ENCODE measurements at places on chromosomes 7 and 10. TPM values are rescaled to one million over a fixed set of nuclear protein-coding genes. Genes with fewer than 3 reads are reported as not detected.
A peak's percentile ranks its signal among the peaks of the same experiment; 100 is the strongest.

The ITGA8 gene
- 1.1 TPM for polyA plus RNA-seq

DNA sequence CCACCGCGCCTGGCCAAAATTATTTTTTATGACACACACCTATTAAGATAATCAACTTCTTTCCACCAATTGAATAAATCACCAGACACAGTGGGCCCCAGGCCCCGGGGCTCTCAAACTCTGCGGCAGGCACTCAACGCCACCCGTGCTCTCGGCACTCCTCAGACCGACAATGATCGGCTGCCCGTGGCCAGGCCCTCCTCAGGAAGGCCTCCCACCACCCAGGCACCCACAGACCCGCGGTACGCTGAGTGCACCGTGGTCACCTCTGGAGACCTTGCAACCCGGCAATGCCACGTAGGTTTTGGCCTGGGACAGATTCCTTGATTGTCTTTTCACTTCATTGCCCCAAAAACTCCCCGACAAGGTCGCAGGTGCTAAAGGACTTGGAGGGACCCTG lies 6.9 kb downstream of the RADIL start:
- DNase-seq, result no peak

DNA sequence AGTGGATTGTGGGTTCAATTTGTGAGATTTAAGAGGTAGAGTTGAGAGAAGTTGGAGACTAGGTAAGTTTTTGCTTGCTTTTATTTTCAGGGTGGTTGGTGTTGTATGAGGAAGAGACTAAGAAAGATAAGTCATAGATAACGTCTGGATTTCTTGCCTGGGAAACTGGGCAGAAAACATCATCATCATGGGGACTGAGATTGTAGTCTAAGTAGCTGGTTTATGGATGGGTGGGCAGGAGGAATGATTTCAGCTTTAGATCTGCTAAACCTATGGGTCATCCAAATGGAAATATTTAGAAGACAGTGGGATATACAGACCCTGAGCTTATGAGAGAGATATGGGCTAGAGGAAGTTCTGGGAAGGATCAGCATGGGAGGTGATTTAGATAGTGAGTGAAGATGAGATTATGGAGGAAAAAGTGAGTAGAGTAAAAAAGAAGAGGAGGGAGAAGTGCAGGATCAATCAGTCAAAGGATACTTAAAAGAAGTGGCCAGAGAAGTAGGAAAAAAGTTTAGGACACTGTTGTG lies 169.8 kb downstream of the WNT2 start:
- no peak for DNase-seq

DNA sequence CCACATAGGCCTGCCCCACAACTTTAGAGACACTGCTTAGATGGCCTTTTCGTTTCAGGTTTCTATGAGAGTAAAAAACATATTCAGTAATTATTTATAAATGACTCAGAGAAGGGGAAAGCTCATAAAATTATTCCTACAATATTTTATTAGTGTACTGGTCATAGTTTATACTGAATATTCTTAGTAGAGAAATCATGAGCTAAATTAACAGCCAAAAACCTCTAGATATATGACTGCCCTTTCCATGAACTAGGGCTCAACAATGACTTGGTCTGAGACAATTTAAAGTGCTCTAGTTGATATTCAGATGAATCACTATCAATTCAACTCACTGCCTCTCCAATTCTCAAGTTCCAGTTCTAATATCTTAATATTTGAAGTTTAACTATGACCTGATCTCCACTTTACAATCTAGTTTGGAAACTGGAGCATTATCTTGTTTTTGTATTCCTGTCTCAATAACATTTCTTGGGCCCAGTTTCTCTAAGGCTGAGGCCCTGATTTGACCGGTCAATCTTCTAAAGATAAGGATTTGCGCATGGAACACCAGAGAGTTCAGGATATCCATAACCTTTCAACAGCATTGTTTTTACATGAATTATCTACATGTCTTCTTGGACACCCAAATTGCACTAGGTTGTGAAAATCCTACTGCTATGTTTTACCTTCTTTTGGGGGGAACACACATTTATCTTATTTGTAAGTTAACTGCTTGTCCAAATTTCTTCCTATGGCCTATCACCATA lies 141.6 kb downstream of the DGKB start:
- DNase-seq, result no peak

DNA sequence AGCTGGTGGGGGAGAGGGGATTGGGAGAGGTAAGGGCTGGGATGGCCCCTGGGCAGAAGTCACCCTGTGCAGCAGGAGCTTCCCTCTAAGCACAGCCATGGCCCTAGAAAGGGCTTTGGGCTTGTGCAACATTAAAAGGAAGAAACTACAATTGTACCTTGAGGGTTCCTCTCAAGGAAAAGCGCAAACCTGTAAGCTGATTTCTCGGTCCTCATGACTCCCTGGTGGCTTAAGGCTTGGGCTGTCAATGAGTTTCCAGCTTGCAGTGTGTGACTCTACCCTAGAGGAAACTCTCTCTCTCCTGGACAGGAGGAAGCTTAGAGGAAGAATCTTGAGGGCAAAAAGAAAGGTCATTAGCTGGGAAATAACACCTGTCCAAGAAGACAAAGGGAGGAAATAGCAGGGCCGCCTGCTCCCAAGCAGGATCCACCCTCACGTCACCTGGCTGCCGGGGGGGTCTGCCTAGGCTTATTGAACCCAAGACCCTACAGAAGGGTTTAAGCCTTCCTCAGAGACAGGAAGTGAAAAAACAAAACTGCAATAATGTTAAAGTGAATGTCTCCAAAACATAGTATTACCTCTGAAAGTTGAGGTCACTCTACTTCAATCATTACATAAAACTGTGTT lies 112.5 kb downstream of the WDR11 start:
- DNase-seq, result no peak

The PLEKHA8 gene
- polyA plus RNA-seq, result 1.7 TPM

DNA sequence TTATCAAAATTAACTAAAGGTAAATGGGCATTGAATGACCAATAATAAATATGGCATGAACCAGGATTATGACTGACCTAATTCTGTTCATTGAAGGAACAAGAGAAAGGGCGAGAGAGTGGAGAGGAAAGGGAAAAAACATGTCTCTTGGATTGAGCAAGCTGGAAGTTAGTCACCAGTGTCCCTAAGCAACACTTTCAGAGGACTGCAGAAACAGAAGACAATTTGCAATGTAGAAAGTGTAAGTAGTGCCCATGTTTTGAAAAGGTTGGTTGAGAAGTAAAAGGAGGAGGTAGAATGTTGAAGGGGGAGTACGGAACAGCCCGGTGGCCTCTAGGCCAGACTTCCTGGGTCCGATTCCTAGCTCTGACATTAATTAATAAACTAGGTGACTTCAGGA lies 94.6 kb downstream of the FAS start:
- no peak for DNase-seq

GRCh38 chr7:33742521-33742920 lies 162.8 kb upstream of the BMPER start:
- no peak for DNase-seq

GRCh38 chr10:88048312-88048711 lies 184.9 kb downstream of the PTEN start:
- no peak for DNase-seq

- peak; percentile 12 for DNase-seq
These were observed 297.1 kb upstream of the LRGUK start for GRCh38 chr7:133830081-133830480.

The COL17A1 gene
- polyA plus RNA-seq, result 0.99 TPM

DNA sequence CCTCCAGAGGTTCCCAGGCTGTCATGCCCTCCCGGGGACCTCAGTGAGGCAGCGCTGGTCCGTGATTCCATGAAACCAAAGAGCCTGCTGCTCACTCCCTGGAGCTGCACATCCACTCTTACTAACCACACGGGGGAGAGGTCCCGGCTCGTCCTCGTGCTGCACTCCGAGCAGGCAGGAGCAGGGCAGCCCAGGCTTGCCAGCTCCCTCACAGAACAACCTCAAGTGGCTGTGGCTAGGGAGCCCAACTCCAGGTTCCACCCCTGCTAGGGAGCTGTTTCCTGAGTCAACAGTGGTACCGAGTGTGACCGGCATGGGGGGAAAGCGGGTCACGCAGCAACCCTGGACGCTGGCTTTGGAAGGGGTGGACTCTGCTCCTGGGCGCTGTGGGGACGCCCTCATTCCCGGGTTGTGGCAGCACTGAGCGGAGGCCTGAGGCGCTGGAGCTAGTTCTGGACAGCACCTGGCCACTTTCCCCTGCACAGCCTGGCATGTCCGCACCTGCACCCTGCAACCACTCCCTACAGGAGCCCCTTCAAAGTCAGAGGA lies 27.9 kb upstream of the PPP2R2D start:
- no peak for DNase-seq

DNA sequence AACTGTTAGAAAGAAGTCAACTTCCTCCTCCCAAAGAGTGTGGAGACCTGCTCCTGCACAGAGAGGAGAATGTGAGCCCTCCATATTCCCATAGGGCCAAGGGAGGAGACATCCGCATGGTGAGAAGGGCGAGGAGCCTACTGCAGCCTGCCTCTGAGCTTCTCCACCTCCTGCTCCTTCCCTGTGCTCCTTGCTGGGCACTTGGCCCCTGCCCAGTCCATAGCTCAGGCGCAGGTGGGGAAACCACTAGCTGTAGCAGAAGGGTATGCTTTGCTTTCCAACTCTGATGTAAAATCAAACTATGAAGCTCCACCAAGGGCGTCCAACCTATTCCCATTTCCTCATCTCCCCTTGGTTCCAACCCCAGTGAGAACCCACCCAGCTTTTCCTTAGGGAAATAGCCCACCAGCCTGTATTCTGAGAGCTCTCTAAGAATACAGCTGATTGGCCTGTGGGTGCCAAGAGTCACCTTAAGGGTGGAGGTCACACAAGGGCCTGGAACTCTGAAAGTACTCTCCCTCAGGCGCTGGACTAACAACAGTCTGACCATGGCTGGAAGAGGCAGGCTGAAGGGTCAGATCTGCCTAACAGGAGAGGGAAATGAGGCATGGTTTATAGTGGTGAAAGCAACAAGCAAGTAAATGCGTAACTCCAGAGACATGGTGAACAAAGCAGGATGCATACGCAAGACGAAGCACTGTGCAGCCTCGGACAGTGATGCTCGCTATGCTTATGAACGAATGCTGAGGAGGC lies 13.9 kb downstream of the ZNF488 start:
- DNase-seq, result no peak

- DNase-seq, result no peak
These were observed 365.2 kb upstream of the ZMIZ1 start for GRCh38 chr10:78703593-78703992.

DNA sequence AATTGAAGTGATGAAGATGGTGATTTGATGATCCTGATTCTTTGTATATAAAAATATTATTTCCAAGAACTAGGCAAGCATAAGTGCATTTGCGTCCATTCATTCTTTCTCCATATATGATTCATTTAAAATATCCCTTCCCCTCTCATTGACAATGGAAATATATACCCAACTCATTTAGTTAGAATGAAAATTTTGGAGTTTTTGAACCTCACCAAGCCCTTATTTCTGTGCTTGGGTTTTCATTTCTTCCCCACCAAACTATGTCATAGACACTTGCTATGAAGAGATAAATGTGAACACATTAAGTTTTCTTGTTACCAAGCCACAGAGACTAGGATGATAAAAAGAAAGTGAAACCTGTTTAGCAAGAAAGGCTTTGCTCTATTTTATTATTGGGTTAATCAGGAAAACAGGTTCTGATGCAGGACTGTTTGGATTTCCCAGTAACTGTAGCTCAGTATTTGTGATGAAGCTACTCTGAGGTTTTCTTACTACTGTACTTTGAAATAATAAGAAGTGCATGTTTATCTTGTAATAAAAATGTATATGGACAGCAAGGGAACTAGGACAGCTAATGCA lies 68.3 kb downstream of the ITGB1 start:
- DNase-seq, result no peak

- no peak for DNase-seq
These were observed 107.7 kb upstream of the ANK3 start for GRCh38 chr10:60497364-60497763.

DNA sequence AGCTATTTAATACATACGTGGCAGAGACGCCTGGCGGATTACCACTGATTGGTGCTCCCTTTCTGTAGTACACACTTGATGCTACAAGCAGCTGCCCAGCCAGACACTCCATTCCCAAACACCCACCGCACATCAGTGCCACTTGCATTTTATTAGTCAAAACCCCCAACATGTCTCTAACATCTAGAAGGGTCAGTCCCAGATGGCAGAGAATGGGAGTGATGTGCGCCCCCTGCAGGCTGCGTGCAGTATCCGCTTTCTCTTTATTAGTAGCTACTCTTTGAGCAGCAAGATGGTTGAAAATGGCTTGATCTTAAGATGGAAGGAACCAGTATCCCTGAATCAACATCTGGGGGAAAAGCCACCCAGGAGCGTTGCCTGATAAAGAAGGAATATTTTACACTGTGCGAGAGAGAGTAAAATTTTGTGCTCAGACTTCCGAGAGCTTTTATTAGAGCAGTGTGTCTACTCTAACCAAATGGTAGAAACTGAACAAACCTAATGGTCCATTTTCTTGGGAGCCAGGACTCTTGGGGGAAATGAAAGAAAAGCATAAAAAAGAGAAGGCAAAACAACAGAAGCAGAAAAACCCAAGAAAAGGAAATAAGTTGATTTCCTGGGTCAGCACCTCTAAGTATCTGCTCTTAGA lies 78.3 kb downstream of the ST8SIA6 start:
- DNase-seq, result no peak

- DNase-seq, result no peak
These were observed 944.1 kb downstream of the SORCS3 start for GRCh38 chr10:105585171-105585570.

The RASSF4 gene
- polyA plus RNA-seq, result 85.1 TPM

DNA sequence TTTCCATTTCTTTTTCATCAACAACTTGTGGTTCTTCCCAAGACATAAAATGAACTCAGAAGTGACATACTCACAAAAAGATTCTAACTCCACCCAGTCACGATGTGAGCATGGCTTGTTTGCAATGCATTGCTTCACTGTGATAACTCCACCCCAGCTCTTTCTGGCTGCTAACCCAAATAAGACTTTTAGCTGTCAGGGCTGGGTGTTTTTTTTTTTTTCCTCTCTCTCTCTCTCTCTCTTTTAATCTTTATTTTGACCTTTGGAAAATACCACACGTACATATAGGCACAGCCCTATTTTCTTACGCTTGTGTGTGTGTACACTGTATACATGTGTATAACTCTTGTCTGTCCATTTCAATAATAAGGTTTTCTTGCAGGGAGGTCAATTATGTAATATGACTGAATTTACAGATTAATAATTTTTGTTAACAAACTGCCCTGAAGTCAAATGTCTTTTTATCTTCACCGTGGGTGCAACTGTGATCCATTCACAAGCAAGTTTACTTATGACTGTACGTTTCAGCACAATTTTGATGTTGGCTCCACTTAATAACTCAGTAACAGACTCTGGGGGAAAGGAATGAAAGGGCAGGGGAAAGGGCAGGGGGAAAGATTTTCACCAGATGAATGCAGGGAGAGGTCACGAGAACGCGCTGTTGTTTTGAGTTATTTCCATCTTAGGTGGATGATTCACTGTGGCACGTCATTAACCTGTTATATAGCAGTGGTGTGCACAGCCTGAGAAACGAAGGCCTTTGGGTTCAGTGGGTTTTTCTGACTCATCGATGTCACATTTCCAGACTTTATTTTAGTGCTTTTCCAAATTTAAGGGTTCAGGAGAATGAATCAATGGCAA lies 49.1 kb downstream of the APBB1IP start:
- DNase-seq, result no peak

The TMEM229A gene
- 0.12 TPM for polyA plus RNA-seq

The CALML3 gene
- polyA plus RNA-seq, result 0.08 TPM

GRCh38 chr10:847868-848267 lies 83.6 kb downstream of the LARP4B start:
- DNase-seq, result no peak
